Activated T-cell treated with anti-CD3 and anti-CD28 coated beads, Interleukin-2, amount 50 U/mL, for 24 hours (primary cell): ENCODE measurements at places on chromosomes 1 and 21.
A peak's percentile ranks its signal among the peaks of the same experiment; 100 is the strongest.

DNA sequence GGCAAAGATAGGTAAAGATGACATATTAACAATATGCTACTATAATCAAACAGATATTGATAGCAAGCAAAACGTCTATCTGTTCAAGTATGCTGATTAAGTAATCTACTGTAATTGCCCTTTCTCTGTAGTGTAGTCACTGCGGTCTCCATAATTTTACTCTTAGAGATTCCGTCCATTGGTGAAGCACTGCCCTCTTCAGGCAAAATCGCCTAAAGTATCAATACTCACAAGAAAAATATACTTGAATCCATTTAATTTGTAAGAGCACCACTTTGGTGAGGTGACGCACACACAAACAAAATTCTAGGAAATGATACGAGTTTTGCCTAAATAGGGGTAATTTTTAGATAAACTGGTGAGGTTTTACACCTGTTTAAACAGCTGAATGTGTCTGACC lies 434.6 kb upstream of the CHRM3 start:
- no peak for DNase-seq

DNA sequence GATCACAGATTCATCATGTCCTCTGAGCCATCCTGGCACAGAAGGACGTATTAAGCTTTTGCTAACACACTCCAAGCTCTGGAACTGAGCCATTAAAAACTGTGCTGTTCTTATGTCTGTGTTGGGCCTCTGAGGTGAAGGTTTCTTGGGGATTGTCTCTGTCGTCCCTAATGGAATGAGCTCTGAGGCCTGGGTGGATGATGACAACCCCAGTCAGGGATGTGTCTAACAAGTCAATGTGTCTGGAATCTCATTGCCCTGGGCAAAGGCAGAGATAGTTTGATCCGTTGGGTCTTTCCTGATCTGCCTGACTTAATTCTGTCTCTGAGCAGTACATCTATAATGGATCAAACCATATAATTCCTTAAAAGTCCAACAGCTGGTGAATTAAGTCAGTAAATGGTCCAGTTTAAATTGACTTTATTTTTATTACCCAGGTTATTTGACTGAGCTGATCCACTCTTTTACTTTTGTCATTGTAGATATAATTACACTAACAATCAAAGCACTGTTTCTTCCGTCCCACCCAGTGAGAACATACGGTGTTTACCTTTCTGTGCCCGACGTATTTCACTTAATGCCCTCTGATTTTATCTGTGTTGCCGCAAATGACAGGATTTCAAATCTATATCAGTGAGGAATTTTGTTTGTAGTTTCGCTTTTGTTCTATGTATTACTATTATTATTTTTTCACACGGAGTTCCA lies 38.8 kb upstream of the OR2B11 start:
- DNase-seq: no peak

GRCh38 chr1:95041491-95042165 lies 31.1 kb downstream of the ALG14 start:
- no peak for DNase-seq

DNA sequence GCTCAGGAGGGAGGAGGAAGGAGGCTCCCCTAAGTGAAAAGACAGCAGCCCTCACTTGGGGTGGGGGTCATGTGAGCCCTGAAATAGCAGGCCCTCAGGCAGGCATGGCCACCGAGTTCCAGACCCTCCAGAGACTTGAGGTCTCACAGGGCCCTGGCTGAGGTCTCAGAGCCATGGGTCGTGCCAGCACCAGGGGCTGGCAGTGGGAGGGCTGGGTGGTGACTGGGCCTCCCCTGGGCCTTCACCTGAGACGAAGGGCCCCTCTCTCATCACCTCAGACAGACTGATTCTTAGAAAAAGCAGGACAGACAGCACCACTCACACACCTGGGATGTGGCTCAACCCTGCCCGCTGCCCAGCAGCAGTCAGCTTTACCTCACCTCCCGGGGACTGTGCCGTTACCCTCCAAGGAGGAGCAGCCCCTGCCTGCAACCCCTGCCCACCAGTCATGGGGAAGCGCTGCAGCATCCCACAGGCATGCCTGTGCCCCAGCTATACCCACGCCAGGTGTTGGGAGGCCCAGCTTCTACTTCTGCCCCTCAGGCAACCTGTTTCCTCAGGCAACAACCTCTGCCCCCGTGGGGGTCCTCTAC lies 42.6 kb upstream of the LRP8 start:
- peak; percentile 20 for DNase-seq

GRCh38 chr1:115282807-115283208 lies 55.2 kb downstream of the NGF start:
- DNase-seq: no peak

GRCh38 chr1:2474933-2475371 lies 1.1 kb upstream of the PLCH2 start:
- DNase-seq: no peak

GRCh38 chr1:244080343-244080929 lies 29.4 kb downstream of the ZBTB18 start:
- no peak for DNase-seq

- DNase-seq: no peak
Observed at GRCh38 chr1:5878971-5879370, 113.3 kb downstream of the NPHP4 start.

- no peak for DNase-seq
Observed at GRCh38 chr1:16110884-16111283, 37.4 kb upstream of the FAM131C start.

- peak; percentile 40 for DNase-seq
Observed at GRCh38 chr1:231460614-231461013, 38.5 kb upstream of the EGLN1 start.

- no peak for DNase-seq
Observed at GRCh38 chr1:151816548-151817352, 11.5 kb upstream of the LINGO4 start.
